ENCODE measurements at places on chromosomes 3 and 15. TPM values are rescaled to one million over a fixed set of nuclear protein-coding genes. Genes with fewer than 3 reads are reported as not detected.

GRCh38 chr3:107117922-107118536 lies 259.2 kb upstream of the CCDC54 start:
- peak; percentile 84 for DNase-seq

GRCh38 chr3:141266797-141267555 lies 35.4 kb downstream of the PXYLP1 start:
- DNase-seq: no peak

DNA sequence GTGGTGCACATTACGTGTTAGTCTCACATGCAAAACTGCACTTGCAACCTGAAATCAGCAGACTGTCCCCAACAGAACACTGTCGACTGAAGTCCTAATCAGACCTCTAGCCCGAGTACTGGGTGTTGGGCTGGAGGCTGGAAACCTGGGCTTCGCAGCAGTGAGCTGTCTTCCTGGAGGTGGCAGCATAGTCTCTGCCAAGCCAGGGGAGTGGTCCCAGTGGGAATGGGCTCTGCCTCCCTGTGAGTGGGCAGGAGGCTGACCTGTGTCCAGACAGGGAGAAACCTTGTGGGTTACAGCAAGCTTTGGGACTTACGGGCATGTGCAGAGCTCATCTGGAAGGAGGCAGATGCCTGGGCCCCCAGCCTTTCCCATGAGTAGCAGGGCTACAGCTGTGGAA lies 38.2 kb upstream of the MYZAP start:
- DNase-seq: no peak

DNA sequence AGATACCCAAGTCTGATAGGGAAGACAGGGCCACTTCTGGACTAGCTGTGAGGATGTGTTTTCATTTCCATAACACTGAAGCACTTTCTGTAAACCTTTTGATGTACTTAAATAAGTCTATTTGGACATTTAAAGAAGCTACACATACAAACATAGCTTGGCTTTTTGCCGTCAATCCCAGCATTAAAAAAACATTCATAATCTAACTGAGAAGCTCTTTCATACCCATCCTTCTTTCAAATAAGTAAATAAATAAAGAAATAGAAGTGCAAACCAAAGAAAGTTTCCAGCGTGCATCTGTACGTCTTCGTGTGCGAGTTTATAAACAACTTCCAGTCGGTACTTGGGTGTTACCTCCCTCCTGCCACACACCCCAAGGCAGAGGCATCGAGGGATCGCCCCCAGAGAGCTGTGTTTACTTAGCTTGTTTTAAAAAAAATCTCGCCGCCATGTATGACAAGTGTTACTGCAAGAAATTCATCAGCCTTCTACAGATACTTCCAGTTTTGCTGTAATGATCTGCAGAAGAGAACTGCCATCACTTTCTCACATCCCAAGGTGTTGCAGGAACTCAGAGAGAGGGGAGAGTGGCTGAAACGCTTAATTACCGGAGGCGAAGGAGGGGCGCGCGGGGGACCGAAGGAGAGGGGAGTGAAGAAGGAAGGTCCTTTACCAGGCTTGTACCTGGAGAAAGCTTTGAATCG lies 9.0 kb upstream of the MEIS2 start:
- no peak for DNase-seq

- DNase-seq: peak; percentile 99
Observed at GRCh38 chr3:81743096-81744025, 18.1 kb downstream of the GBE1 start.

DNA sequence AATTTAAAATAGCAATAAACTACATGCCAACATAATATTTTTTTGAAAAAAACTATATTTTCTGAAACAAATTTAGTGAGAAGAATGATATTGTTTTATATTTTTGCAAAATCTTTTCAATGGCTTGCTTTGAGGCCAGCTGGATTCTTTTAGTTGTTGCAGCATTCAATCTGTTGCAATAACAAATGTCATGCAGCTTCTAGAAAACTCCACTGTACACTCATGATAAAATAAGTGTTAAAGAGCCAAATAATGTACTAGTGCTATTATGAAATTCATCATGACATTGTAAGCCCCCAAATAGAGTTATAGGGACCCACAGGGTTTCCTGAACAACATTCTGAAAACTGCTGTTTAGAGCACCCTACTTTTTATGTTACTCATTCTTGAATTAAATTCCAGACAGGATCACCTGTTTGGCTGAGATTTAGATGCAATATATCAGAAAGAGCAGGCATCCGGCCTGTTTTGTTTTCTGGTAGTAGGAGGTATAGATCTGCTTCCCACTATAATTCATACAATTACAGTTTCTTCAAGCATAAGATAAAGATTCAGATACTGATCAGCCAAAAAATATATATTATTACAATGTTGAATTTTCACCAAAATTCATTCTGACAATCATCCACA lies 703.0 kb upstream of the ZNF385D start:
- no peak for DNase-seq

DNA sequence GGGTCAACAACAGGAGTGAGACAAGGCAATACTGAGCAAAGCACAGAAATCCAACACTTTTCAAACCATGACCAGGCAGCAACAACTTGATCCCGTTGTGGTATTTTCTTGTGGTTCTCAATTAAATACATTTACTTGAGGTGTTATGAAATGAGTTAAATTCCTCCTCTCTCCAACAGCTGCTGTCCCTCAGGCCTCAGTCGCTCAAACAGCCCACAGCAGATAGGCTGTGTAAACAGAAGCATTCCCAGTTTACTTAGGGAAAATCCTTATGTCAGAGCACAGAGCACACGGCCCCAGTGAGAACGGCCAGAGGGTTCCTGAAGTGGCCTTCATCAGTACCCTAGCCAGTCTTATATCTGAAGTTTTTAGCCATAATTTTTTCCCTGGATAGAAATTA lies 359.9 kb downstream of the AGBL1 start:
- DNase-seq: peak; percentile 8

- no peak for DNase-seq
Observed at GRCh38 chr3:170178651-170179050, 2.9 kb downstream of the PHC3 start.

DNA sequence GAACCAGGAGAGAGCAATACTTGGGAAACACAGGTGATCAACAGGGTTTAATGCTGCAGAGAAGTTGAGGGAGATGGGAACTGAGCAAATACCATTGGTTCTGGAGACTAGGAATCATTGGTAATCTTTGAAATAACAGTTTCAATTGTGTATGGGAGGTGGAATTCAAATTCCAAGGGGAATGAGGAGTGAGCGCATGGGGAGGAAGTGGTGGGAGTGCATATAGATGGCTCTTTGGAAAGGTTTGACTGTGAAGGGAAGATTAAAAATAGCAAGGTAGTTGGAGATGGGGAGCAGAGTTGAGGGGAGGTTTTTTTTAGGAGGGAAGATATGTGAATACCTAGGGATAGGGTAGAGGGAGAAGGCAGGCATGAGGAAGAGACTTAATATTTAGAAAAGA lies 51.1 kb upstream of the ROPN1 start:
- no peak for DNase-seq

- no peak for DNase-seq
Observed at GRCh38 chr15:98669638-98670037, 21.3 kb downstream of the IGF1R start.

- no peak for DNase-seq
Observed at GRCh38 chr3:37770938-37771918, 90.5 kb upstream of the CTDSPL start.

DNA sequence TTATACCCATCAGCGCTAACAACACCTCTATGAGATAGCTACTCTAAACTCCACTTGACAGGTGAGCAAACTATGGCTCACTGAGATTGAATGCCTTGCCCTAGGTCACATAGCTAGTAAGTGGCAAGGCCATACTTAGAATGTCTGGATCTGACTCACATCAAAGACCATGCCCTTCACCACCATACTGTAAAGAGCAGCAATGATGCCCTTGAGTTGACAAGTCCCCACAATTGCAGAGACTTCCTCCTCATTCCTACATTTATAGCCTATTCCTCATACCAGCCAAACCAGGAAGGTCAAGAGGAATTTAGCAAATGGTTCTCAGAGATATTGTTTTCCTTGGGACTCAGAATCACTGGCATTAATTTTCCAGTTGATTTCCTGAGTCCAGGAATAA lies 157.8 kb upstream of the SNTN start:
- DNase-seq: no peak

DNA sequence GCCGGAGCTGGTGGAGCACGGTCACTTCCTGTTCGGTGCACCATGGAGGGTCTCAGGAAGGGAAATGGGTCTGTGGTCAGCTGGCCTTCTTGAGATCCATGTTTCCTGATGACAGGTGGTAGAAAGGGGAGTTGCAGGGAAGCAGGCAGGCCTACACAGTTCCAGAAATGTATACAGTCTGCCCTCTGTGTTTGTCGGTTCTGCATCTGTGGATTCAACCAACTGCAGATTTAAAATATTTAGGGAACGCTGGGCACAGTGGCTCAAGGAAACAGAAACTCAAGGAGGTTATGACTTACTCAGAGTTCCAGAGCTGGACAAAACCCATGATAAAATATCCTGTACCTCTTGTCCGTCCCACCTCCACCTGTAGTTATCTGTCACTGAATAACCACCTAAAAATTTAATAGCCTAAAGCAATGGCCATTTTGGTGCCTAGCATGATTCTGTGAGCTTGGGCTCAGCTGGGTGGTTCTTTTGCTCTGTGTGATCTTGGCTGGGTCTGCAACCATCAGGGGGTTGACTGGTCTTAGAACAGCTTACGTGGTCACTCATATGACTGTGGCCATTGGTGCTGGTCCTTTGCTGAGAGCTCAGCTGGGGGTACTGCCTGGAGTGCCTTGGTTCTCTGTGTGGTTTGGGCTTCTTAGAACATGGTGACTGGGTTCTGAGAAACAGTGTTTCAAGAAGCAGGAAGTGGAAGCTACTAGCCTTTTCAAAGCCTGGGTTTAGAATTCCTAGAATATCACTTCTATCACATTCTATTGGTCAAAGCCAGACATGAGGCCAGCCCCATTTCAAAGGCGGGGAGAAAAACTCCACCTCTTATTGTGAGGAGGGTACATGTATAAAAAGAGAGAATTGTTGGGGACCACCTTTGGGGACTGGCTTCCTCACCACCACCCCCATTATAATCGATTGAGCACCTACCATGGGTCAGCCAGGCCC lies 239.7 kb upstream of the BHLHE40 start:
- DNase-seq: no peak

GRCh38 chr3:19488939-19489338 lies 340.6 kb downstream of the KCNH8 start:
- no peak for DNase-seq

DNA sequence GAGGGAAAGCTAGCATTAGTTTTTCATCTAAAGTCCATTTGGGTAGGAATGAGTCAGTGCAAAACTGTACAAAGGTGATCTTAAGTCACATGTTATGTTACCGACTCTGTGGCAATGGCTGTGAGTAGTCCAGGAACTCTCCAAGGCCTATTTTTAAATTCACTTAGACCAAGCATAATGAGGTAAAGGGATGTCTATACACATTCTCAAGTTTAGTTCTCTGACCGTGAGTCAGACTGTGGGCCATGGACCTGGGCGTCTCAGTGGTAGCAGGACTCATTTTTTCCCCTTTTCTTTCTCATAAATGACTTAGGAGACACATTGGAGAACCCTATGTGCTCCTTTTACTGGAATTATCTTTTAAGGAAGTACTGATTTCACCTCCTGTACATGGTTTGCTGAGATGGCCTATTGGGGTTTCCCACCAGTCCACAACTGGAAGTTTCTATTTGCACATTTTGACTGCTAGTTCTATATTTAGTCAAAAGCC lies 488.7 kb upstream of the TPRG1 start:
- DNase-seq: peak; percentile 89

DNA sequence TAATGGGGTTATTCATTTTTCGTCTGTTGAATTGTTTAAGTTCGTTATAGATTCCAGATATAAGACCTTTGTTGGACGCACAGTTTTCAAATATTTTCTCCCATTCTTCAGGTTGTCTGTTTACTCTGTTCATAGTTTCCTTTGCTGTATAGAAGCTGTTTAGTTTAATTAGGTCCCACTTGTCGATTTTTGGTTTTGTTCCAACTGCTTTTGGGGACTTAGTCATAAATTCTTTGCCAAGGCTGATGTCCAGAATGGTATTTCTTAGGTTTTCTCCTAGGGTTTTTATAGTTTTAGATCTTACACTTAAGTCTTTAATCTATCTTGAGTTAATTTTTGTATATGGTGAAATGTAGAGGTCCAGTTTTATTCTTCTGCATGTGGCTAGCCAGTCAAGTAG lies 58.9 kb upstream of the ZNF280D start:
- DNase-seq: no peak

- no peak for DNase-seq
Observed at GRCh38 chr3:137103739-137104138, 146.0 kb downstream of the IL20RB start.

GRCh38 chr3:140756240-140757016 lies 78.6 kb downstream of the TRIM42 start:
- DNase-seq: no peak

GRCh38 chr3:127137113-127137512 lies 55.8 kb upstream of the PRR23E start:
- DNase-seq: no peak

DNA sequence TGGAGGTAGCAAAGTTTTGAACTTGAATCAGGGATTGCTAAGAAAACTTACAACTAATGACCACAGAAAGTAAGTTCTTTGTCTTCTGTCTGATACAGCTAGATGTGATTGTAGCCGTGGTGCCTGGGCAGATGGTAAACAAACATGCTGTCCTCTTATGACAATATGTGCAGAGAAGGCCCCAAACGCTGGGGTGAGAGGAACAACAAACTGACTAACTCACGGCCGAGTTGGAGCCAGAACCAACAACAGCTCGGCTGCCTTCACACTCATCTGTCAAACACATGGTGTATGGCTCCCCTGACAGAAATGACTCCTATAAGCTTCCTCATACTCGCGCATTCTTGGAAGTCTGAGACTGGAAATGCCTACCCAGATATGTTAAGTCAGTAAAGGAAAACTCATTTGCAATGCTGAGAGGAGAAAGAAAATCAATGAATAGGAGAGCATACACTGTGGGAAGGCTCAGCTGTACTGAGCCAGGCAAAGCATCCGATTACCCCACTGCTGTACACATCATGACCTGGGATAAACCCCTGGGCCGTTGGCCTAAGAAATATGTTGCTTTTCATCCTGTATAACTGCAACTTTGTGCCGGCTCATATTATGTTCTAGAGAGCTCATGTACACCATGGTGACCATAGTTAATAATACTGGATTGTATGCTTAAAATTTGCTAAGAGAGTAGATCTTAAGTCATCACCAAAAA lies 5.7 kb downstream of the THBS1 start:
- DNase-seq: peak; percentile 82

Gene C3orf85
- not detected for total RNA-seq

Gene CYB561D2
- 37.9 TPM for total RNA-seq

Gene GOLGA6L1
- not detected for total RNA-seq

Gene CX3CR1
- total RNA-seq: not detected

Gene POLQ
- 14.6 TPM for total RNA-seq

Gene TIMP4
- 0.46 TPM for total RNA-seq

Gene CSTA
- not detected for total RNA-seq

Gene DPPA2
- not detected for total RNA-seq

Gene MYRIP
- 0.11 TPM for total RNA-seq

Gene MRPS22
- total RNA-seq: 74.3 TPM

Gene TEX55
- total RNA-seq: not detected

Gene TRH
- total RNA-seq: not detected

Gene RAB27A
- total RNA-seq: 5.6 TPM

All from LHCN-M2 (cell line).